Stimulated activated CD8-positive, alpha-beta memory T cell treated with anti-CD3 and anti-CD28 coated beads, Interleukin-4, amount 100 ng/mL, for 4 hours (primary cell): ENCODE measurements at places on chromosomes 16 and 17.

- no peak for DNase-seq
Measured at GRCh38 chr17:79843816-79844800, 4.9 kb upstream of the CBX4 start.

DNA sequence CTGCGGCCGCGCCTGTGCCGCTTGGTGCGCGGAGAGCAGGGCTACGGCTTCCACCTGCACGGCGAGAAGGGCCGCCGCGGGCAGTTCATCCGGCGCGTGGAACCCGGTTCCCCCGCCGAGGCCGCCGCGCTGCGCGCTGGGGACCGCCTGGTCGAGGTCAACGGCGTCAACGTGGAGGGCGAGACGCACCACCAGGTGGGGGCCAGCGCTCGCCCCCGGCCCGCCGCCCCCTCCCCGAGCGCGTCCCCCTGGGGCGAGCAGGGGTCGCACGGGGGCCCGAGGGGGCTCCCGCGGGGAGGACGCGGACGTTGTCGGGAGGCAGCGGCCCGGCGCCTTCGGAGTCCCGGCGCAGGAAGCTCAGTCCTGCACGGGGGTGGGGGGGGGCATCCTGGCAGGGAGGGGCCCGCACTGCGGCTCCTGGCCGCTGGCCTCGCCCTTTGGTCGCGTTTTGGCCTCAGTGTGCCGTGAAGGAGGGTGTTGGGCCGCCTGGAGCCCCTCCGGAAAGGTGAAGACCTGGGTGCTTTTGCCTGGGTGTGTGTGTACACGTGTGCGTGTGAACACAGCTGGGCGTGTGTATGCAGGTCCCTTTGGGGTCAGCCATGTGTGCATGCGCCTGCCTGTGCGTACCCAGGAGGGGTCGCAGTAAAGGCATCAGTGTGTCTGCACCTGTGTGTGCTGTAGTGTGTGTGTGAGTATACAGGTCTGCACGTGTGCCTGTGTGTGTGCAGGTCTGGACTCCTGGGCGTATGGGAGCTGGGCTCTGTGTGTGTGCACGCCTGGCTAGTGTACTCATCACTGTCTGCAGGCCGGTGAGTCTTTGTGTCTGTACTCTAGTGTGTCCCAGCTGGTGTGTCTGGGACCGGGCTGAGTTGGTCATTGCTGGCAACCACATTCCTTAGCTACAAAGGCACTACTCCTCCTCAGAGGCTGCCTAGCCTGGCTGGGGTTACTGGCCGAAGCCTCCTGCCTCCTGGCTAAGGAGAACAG, 615 bp downstream of the NHERF2 start:
- no peak for DNase-seq

DNA sequence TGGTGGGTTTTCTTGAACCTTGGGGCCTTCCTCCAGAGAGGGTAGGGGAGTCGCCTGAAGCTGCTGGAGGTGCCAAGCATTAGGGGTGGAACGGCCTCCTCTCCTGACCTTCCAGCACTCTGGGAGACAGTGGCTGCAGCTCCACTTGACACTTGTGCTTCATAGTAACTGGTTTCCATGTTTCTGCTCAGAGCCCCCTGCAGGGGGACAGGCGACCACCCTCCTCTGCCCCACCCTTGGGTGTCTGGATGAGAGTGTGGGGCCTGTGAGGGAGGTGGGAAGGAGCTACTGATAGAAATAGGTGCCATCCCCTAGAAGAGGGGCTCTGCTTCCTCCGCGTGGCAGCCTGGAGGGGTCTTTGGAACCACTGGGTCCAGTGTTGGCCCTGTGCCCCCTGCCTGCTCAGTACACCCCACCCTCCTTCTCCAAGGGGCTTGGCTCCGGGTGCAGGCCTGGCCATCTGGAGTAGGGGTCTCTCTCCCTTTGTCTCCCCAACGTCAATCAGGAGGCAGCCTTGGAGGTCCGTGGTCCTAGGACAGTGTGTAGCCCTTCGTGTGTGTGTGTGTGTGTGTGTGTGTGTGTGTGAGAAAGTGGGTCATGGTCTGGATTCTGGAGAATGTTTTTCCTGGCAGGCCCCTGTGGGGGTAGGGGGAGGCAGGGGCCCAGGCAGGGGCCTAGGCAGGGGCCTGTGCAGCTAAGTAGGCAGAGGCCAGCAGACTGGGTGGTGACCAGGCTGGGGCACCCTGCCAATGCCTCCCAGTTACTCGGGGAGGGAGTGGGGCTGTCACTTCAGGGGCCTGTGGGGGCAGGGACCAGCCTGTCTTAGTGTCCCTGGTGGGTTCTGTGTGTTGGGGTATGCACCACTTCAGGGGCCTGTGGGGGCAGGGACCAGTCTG, 4.9 kb downstream of the LASP1 start:
- DNase-seq = no peak

DNA sequence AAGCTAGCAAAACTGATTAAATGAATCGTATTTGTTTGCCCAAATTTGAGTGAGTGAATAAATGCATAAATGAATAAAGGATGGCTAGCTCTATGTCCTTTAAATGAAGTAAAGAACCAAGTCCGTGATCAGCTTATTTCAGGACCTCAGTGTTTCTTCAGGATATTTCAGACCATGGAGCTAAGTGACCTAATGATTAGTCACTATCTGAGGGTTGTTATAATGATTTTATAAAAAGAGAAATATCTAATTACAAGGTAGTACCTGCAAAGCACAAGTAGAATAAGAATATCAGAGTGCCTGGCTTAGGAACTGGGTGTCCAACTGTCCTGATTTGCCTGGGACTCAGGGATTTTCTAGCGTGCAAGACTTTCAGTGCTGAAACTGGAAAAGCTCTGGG, 12.5 kb downstream of the KCNJ2 start:
- no peak for DNase-seq

GRCh38 chr16:30600215-30600614, 10.0 kb downstream of the ZNF689 start:
- no peak for DNase-seq

- no peak for DNase-seq
Measured at GRCh38 chr17:17971431-17972125, 622 bp downstream of the TOM1L2 start.

- no peak for DNase-seq
Measured at GRCh38 chr16:86931410-86931941, 353.1 kb downstream of the FOXL1 start.

- no peak for DNase-seq
Measured at GRCh38 chr16:68399456-68399855, 48.9 kb downstream of the SMPD3 start.

GRCh38 chr16:4067262-4068001, 48.8 kb downstream of the ADCY9 start:
- no peak for DNase-seq

- no peak for DNase-seq
Measured at GRCh38 chr16:86566601-86566965, at the start of gene FOXC2. Gene FOXC2, plus strand, starts transcription at chr16:86566829. Its CDS starts 507 bp downstream, at chr16:86567336.
